ENCODE measurements at places on chromosomes 1 and 21. TPM values are rescaled to one million over a fixed set of nuclear protein-coding genes. Genes with fewer than 3 reads are reported as not detected.

GRCh38 chr1:151184211-151184610, 5.8 kb downstream of the VPS72 start:
- H3K27ac ChIP-seq, result no peak overlapping the region
- no peak overlapping the region for H3K4me3 ChIP-seq
- peaks cover 57% of the 10 kb centered on the region for H3K36me3 ChIP-seq

DNA sequence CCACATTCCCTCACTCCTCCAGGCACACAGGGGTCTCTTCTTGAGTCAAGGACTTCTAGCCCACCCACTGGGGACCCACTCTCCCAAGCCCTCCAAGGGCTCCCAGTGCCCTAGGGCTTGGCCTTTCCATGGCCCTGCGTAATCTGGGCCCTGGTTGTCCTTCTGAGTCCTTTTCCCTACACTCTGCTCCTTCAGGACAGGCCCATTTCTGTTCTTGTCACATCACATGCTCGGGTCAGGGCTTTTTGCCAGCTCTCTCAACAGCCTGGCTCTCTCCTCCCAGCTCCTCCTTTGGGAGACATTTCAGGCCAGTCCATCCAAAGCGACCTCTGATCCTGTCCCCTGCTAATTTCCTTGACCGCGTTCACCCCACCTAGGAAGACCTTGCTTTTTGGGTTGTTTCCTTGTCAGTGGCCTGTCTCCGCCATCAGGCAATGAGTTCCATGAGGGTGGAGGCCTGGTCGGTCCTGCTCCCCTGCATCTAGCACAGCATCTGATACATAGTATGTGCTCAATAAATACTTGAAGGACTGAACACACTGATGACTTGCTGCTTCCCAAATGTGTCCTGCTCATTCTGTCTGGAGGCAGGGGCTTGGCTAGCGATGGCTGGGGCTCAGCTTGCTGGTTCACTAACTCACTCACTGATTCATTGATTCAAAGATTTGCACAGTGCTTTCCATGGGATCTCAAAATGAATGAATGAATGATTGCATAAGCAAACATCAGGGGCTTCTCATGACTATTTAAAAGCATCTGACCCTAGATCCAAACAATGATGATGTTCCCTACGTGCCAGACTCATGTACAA, 44.8 kb downstream of the DHRS3 start:
- peaks cover 52% of the 10 kb centered on the region for H3K36me3 ChIP-seq
- no peaks in the 10 kb centered on the region for H3K4me1 ChIP-seq
- no peak for DNase-seq
- no peaks in the 10 kb centered on the region for H3K27me3 ChIP-seq

- H3K36me3 ChIP-seq, result peaks cover 8% of the 10 kb centered on the region
- H3K4me1 ChIP-seq, result peaks cover 16% of the 10 kb centered on the region
- no peak for DNase-seq
- no peak overlapping the region for H3K27ac ChIP-seq
Measured at GRCh38 chr1:8460784-8461183, 142.9 kb downstream of the SLC45A1 start.

DNA sequence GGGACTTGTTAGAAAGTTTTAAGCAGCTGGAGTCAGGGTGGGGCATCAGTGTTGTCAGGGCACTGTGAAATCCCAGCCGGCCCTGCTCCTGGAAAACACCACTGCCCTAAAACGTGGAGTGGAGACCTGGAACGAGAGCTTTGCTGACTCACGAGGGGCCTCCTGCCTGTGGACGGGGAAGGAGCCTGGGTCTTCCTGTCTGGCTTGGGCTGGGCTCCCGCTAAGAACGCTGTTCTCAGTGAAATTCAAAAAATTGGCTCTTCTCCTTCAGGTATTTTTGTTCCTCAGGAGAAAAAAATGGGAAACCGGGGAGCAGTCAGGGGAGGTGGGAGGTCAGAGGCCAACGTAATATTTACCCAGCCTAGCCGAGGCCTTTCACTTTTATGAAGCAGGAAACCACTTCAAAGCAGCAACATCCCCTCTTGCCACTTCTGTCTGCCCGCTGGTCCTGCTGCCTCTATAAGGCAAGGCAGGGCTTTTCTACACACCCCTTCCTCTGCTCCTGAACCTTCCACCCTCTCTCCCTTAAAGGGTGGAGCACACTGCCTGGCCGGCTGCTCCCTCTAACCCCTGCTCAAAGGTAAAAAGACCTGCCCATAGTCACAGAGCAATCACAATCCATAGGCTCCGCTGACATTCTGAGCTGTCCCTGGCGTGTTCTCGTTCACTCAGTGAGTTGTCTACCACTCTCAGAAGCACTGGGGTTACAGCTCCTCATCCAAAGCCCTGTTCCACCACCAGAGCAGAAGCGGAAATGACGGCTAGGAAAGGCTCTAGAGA, 8.0 kb downstream of the PLXNA2 start:
- H3K27ac ChIP-seq, result no peak overlapping the region
- DNase-seq, result no peak

DNA sequence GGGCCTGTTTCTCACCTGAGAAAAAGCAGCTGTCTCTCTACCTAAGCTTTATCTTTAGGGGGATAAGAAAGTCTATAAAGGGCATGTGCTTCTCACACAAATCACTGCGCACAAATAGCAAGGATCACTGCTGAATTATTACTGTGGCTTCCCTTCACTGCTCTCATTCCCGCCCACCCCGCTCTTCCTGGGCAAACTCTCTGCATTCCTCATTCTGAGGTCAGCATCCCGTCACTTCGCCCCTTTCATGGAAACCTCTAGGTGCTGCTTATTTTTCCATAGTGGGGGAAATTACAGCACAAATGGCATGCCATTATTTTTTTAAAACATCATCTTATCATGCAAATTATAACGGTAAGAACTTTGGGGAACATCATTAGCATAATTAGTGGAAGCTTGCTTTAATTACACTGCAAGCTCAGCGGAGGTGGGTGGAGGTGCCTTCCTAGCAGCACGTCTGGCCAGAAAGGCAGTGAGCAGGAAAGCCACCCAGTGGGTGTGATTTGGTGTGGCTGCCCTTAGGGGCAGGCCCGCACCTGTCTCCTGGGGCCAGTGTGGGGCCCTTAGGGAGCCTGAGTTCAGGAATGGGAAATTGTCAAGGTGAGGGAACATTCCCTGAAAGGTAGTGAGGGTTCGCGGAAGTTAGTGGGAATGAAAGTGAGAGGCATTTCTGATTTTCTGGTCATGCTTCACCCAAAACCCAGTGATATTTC, 105.9 kb downstream of the LAMC2 start:
- H3K4me1 ChIP-seq, result no peaks in the 10 kb centered on the region
- no peaks in the 10 kb centered on the region for H3K36me3 ChIP-seq
- H3K27me3 ChIP-seq, result peaks cover 1% of the 10 kb centered on the region
- no peak overlapping the region for H3K27ac ChIP-seq
- no peak overlapping the region for H3K4me3 ChIP-seq

GRCh38 chr1:1779691-1780597, 1.7 kb upstream of the NADK start:
- H3K4me1 ChIP-seq, result peaks cover 80% of the 10 kb centered on the region
- peaks cover 4% of the 10 kb centered on the region for H3K36me3 ChIP-seq
- no peaks in the 10 kb centered on the region for H3K27me3 ChIP-seq
- peak overlapping the region; percentile 95 for H3K27ac ChIP-seq
- DNase-seq, result peak; percentile 38

DNA sequence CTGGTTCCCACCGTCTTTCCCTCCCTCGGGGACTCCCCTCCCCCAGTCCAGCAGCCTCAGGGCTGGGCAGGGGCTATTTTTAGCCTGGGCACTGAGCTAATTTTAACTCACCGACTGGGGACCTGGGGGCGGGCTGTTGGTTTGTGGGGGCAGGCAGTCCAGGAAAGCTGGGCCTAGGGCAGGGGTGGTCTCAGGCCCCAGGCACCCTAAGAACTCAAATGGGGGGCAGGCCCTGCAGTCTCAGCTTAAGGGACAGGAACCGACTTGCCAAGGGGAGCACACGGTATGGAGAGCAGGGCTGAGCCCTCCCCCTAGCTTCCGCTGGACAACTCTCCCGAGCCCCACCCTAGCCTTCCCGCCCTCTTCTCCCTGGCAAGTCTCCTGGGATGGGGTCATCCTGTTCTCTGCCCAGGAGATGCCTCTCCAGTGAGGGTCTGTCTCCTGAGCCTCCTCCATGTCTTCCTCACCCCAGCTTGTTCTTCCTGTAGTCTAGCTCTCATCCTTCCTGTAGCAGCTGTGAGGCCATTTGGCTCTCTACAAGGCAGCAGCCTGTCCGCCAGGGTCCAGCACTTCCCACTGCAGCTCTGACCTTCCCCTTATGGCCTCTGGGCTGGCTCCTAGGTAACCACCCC, 10.1 kb downstream of the MEF2D start:
- peaks cover 98% of the 10 kb centered on the region for H3K4me1 ChIP-seq
- no peak for DNase-seq

DNA sequence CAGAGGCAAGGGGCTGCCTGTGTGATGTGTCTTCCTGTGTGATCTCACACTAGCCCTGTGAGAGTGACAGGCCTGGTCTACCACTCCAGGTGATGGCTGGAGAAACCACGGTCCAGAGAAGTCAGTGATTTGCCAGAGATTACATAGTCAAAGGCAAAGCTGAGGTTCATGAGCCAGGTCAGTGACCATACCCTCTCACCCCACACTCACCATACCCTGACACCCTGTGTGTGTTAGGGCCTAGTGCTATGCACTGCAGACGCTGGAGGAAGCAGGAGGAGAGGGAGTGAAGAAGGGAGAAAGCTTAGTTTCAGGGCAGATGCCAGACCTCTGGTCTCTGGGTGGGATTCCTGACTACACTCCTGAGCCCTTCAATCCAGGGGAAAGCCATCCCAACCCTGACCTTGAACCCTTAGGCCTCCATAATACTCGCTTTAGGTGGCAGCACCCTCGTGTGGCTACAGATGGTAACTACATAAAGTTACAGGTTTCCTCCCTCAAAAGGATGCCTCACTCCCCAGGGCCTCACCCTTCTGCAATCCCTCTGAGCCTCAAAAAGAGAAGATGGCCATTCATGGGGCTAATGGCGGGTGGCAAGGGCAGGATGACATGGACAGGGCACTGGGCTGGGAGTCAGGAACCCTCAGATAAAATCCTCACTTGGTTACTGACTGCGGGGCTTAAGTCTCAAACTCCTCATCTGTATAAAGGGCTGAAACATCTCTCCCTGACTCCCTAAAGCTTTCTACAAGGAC, 20.8 kb upstream of the SDC3 start:
- H3K27me3 ChIP-seq, result no peaks in the 10 kb centered on the region
- peaks cover 26% of the 10 kb centered on the region for H3K36me3 ChIP-seq
- H3K27ac ChIP-seq, result no peak overlapping the region
- H3K4me1 ChIP-seq, result no peaks in the 10 kb centered on the region
- peak; percentile 36 for DNase-seq

The EDEM3 gene
- total RNA-seq, result 19.9 TPM

The IGSF21 gene
- not detected for total RNA-seq

The NCMAP gene
- total RNA-seq, result not detected

The OVAAL gene
- not detected for total RNA-seq

The GNG4 gene
- total RNA-seq, result not detected

The CD244 gene
- 0.53 TPM for total RNA-seq

The EXTL1 gene
- not detected for total RNA-seq
